ENCODE measurements at places on chromosomes 2 and 18. TPM values are rescaled to one million over a fixed set of nuclear protein-coding genes. Genes with fewer than 3 reads are reported as not detected.

Gene LONRF2
- polyA plus RNA-seq, result not detected

Gene TEX44
- polyA plus RNA-seq, result not detected

Gene SLC35F6
- polyA plus RNA-seq, result 42.0 TPM

Gene CPO
- polyA plus RNA-seq, result not detected

Gene ZAP70
- polyA plus RNA-seq, result 0.06 TPM

Gene FN1
- 3,880 TPM for polyA plus RNA-seq

Gene DSC2
- polyA plus RNA-seq, result 15.1 TPM

Gene HRH4
- not detected for polyA plus RNA-seq

Gene SLC5A7
- polyA plus RNA-seq, result not detected

Gene MGAT5
- 22.9 TPM for polyA plus RNA-seq

Gene SLC9A4
- not detected for polyA plus RNA-seq

Gene ATG16L1
- polyA plus RNA-seq, result 22.7 TPM

Gene SPC25
- polyA plus RNA-seq, result 9.3 TPM

Gene RAPGEF4
- polyA plus RNA-seq, result 0.39 TPM

Gene GREB1
- polyA plus RNA-seq, result 0.28 TPM
